ENCODE measurements at places on chromosomes 2 and 18. TPM values are rescaled to one million over a fixed set of nuclear protein-coding genes. Genes with fewer than 3 reads are reported as not detected.

Gene RNF25
- polyA plus RNA-seq, result 23.4 TPM

Gene CRYGB
- not detected for polyA plus RNA-seq

Gene MYOM1
- 2.4 TPM for polyA plus RNA-seq

Gene CHST9
- polyA plus RNA-seq, result not detected

Gene CYP1B1
- 0.20 TPM for polyA plus RNA-seq

Gene REEP1
- polyA plus RNA-seq, result not detected

Gene RGPD6
- polyA plus RNA-seq, result 3.5 TPM

Gene SMAD2
- polyA plus RNA-seq, result 57.9 TPM

Gene CRIM1
- polyA plus RNA-seq, result 0.26 TPM

Gene TCF23
- polyA plus RNA-seq, result not detected

Gene UGT1A3
- not detected for polyA plus RNA-seq

Gene NT5DC4
- polyA plus RNA-seq, result not detected

Gene GAL3ST2
- not detected for polyA plus RNA-seq
